ENCODE measurements at places on chromosomes 3 and 15.
A peak's percentile ranks its signal among the peaks of the same experiment; 100 is the strongest.

GRCh38 chr3:10322352-10322710 lies 1.4 kb upstream of the SEC13 start:
- no peak for DNase-seq

- no peak for DNase-seq
These were observed 16.5 kb downstream of the CCRL2 start for GRCh38 chr3:46423588-46423987.

DNA sequence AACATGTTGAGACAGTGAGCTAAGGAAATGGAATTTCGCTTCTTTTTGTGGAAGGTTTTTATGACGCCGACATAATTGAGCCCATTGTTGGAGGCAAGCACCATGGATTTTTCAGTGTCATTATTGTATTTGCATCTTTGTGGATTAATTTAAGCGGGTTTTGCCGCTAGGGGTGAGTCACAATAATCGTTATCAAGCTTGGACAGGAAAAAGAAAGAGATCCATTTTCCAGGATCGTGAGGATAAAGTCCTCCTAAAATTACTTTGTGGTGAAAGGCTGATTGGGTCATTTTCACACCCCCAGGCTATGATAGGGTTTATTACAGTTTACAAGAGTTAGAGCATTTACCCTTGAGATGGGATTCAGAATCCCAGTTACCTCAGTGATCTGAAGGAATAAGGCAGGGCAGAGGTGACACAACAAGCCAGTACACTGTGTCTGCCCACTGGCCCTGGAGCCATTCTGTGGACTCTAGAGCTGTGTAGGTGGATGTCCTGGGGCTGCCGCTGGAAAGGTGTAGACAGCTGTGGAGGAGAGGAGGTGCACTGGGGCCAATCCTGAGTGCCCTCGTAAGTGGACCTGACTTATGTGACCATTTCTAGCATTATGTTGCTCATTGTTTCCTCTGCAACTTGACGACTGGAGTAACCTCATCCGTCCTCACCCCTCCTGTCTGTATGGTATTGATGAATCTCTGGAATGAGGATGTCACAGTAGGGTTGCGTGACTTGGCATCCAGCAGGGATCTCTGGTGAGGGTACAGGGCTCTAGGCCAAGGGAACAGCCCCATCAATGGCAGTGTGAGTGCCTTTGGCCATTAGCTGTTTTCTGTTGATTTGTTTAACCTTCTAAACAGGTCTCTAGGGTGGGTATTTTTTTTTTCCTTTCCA lies 370.1 kb downstream of the LRTM1 start:
- DNase-seq = peak; percentile 35

DNA sequence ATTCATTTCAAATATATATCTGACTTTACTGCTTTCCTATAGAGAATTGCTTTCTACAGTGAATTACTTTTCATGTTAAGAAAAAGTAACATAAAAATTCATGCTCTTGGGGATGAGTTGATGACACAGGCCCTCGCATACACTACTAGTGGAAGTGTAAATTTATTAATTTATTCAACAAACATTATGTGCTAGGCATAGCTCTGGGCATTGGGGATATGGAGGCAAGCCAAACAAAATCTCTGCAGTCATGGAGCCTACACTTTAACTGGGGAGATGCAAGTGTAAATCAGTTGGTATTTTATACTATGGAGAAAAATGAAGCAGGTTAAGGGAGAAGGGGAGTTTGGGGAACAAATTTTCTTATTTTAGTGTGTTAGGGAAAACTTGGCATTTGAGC lies 340.7 kb downstream of the RAP2B start:
- DNase-seq = no peak

GRCh38 chr3:194866236-194866635 lies 180.6 kb downstream of the FAM43A start:
- no peak for DNase-seq

GRCh38 chr15:77035584-77035983 lies 35.3 kb downstream of the TSPAN3 start:
- DNase-seq = no peak

GRCh38 chr15:44666210-44667038 lies 3.0 kb upstream of the SPG11 start:
- DNase-seq = no peak

GRCh38 chr3:38353151-38353550 lies 6.6 kb downstream of the XYLB start:
- no peak for DNase-seq

- DNase-seq = no peak
These were observed 8.8 kb upstream of the MUC20 start for GRCh38 chr3:195711813-195712534.

GRCh38 chr15:69941706-69942495 lies 155.8 kb downstream of the TLE3 start:
- no peak for DNase-seq

DNA sequence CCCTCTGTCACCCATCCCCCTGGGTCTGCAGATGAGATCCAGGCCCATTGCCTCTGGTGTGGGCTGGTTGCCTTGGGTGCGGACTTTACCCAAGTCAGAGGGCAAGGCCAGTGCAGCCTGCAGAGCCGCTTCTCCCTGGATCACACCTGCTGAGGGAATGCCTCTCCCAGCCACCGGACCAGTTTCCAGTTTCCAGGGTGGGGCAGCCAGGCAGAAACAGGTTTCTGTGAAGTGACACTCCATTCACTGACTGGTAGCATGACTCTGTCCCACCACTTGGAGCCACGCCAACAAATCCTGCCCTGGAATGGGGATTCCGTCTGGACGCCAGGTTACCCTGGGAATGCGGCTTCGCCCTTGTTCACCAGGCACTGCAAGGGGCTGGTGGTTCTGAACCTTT lies 30.0 kb downstream of the PAQR5 start:
- DNase-seq = peak; percentile 77

DNA sequence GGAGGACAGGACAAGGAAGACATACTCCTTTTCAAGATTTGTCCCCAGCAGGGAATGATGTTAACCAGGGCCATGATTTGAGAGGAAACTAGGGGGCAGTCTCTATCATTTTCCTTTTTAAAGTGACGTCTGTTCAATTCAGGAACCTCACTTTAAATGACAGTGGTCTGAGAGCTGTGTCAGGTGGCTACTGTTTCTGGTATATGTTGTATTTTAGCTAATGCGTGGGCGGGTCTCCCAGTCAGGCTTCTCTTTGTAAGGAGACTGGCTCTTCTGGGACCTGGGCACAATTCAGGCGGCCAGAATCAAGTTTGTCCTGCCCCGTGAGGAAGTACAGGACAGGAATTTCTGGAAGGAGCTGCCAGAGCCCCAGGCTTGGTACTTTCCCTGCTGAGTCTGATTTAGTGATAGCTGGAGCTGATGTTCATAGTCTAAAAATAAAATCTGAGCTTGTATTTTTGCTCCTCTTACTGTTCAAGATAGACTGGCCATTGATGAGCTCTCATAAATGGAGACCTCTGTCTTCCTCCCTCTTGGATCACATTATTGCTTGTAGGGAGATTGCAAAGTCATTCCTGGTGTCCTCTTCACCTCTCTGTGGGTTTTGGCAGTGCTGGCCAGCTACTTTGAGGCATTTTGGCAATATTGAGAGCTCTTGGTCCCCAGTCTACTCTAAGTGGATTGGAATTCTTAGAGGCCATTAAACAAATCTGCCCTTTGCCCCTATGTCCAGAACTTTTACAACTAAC lies 25.6 kb downstream of the SQOR start:
- DNase-seq = no peak

DNA sequence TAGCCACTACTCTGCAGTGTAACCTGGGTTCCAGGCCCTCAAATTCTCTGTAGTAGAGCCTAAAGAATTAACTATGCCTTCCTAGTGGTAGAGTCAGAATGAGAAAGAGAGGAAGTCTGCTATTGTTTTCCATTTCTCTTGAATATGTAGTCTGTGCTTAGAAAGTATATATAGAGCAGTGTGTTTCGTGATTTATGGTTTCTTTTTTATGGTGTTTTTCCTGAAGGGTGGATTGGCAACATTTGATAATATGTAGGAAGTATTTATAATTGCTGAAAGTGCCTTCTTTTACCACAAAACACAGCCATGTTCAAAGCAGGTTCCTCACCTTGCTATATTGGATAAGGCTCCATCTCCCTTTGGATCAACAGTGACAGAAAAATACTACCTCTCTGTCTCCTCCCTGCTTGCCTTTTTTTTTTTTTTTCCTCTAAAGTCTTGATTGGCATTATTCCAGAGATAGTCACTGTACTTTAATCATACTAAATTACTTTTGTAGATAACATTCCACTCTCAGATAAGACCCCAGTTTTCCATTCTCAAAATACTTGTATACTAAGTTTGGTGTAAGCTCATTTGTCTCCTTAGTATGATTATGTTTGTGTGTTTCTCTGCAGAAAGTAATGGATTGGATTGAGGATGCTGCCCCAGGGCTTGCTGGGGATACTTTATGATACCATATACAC lies 47.8 kb downstream of the IQGAP1 start:
- DNase-seq = no peak

DNA sequence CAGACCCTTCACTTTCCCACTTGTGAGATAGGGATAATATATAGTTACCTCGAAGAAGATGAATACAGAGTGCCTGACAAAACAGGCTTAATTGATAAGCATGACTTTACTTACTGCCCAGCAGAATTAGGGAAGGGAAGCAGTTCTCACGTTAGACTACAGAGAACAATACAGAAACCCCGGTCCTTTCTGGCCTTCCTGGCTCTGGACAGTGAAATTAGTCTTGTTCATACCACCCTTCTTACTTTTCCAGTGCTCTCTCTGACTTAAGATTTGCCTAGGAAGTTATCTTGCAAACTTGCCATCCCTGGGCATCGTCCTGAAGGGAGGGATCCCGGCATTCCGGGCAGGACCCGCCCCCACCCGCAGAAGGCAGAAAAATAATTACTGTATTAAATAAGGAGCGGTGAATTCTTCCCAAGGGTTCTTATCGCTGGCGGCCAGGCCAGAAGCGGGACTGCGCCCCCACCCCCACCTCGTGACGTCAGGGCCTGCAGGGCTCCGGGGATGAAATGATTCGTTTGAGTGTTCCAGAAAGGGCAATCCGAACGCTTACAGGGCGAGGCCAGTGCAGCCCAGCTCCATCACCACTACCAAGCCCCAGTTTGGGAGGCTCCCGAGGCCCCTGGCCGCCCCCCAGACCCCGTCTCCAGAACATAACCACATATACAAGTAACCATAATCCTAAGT lies 8.4 kb downstream of the SOX2 start:
- no peak for DNase-seq

- DNase-seq = peak; percentile 50
These were observed 929.5 kb upstream of the ALCAM start for GRCh38 chr3:104437131-104437750.

DNA sequence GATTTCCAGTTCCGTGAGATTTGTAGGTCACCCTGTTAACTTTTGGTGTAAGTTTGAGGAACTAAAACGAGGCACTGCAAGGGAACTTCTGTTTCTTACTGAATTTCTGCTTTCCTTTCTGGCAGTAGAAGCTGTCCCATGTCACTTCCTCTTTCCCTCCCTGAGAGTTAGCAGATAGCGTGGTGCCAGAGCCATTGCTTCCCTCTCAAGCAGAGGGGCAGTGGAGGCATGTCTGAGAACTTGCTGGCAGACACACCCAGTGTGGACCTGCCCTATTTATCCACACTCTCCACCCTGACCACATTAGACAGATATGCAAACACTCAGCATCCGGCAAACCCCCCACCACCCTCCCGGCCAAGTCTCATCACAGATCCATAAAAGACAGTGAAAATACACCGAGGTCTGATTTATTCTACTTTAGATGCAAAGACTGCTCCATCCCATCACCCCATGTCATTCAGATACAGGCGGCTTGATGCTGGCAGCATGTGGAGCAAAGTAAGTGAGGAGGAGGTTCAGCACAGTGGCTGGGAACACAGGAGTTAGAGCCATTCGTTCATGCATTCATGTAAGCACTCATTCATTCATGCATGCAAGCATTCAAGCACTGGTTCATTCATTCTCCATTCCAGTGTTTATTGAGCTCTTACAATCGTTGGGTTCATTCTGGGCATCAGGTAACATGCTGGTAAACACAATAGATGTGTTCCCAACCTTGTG lies 324.7 kb downstream of the SHQ1 start:
- peak; percentile 46 for DNase-seq

DNA sequence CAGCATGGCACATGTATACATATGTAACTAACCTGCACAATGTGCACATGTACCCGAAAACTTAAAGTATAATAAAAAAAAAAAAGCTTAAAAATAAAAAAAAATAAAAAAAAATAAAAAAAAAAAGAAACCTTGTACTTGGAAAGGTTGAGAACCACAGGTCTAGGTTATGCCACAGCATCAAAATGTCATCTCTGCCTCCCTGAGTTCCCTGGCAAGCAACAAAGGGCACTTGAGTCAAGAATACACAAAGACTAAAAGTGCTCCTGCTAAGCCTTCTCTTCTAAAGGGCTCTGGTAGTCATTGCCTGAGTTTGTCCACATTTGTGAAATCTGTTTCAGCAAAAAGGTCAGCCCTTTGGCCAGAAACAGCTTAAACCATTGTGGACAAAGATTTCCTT lies 395.8 kb upstream of the CCDC54 start:
- DNase-seq = no peak

DNA sequence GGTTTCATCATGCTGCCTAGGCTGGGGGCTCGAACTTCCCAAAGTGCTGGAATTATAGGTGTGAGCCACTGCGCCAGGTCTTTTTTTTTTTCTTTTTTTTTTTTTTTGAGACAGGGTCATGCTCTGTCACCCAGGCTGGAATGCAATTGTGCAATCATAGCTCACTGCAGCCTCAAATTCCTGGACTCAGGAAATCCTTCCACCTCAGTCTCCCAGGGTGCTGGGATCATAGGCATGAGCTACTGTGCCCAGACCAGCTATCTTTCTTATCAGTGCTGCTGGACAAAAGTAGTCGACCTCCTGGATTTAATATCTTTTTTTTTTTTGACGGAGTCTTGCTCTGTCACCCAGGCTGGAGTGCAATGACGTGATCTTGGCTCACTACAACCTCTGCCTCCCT lies 60.8 kb downstream of the TFDP2 start:
- peak; percentile 46 for DNase-seq

- DNase-seq = no peak
These were observed 245.0 kb downstream of the NTRK3 start for GRCh38 chr15:88011533-88011932.

DNA sequence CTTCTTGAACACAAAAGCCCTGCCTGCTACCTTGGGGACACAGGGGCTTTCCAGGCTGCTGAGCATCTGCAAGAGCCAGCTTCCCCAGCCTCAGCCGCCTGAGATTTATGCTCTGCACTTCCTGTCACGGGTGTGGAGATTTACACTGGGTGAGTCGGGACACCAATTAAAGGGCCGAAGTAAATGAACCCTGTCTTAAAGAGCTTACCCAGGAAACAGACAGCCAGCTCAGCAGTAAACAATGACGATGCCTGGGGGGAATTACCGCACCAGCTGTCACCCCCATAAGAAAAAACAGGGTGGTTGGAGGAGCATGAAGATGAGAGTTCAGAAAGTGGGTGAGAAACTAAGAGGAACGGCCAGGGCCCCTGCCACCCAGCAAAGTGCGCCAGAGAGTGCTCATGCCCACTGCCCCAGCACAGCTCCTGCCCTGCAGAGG lies 37.5 kb upstream of the IQSEC1 start:
- no peak for DNase-seq

DNA sequence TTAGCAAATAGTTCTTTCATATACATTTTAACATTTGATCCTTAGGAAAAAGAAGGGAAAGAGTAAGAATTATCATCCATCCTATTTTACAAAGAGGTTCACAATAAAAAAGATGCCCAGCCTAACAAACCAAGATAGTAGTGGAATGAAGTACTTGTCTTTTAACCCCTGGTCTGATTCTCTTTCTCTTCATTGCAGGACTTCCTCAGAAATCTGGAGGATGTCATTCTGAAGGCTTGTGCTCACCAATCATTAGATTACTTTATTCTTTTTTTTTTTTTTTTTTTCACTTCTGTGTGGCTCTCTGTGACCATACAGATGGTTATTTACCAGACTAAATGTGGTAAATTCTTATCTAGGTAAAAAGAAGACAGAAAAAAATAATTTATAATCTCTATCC lies 7.0 kb downstream of the HDGFL3 start:
- no peak for DNase-seq
